ENCODE measurements at places on chromosomes 7 and 10. TPM values are rescaled to one million over a fixed set of nuclear protein-coding genes. Genes with fewer than 3 reads are reported as not detected.

The GOLGA7B gene
- 3.3 TPM for total RNA-seq

GRCh38 chr7:78714356-78714755, 739.1 kb downstream of the MAGI2 start:
- DNase-seq, result no peak

DNA sequence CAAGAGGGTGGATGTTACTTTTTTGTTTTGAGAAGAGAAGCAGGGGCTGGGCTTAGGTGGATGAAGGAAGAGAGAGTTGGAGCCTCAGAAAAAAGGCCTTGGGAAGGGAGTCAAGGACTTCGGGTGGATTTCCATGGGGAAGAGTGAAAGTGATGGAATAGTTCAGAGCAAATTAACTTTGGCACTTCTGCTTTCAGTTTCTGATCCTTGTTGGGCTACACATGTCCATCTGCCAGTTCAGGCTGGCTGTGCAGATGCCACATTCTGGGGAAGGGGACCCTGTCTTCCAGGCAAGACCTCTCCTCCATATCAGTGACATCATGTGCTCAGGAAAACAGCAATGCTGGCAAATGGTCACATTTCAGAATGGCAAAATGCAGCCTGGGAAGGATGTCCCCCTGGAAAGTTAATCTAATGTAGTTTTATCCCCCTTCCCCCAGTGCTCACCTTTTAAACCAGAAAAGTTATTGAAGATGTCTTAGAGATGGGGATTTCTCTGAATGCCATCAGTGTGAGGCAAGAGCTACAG, 86.0 kb downstream of the WDFY4 start:
- DNase-seq, result no peak

- no peak for DNase-seq
Observed at GRCh38 chr7:136194878-136195277, 217.7 kb upstream of the MTPN start.

DNA sequence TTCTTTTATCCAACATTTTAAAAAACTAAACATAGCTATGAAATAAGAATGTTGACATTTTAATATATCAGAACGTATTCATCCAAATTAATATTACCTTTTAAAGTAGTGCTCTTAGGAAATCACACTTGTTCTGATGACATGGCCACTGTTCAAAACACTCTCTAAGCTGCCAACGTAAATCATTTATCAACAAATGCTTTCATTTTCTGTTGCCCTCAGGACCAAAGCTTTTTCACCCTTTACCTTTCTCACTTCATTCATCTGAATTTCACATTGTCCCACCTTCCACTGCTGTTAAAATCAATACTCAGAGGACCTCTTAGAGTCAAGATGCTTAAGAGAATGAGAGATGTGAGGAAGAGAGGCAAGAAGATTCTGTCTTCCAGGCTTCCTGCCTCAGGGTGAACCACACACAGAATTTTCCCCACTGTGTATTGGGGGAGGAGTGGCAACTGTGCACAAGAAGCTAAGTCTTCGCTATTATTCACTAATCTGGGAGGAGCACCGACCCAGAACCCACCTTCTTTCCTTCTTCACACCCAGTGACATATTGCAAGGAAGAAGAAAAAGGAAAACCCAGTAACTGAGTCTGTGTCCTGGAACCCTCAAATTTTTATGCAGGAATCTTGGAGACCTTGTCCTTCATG, 21.0 kb downstream of the HIBADH start:
- DNase-seq, result no peak

The ACHE gene
- 8.4 TPM for total RNA-seq

The ABCC2 gene
- total RNA-seq, result 183 TPM

The CTAGE15 gene
- 0.63 TPM for total RNA-seq

- DNase-seq, result no peak
Observed at GRCh38 chr7:30915005-30915601, 3.5 kb downstream of the AQP1 start.

GRCh38 chr10:7408291-7409044, 2.4 kb downstream of the SFMBT2 start:
- DNase-seq, result peak; percentile 60

GRCh38 chr10:78937800-78938694, 130.7 kb upstream of the ZMIZ1 start:
- DNase-seq, result no peak

GRCh38 chr7:99615989-99616358, 772 bp upstream of the ZSCAN25 start:
- no peak for DNase-seq

The MET gene
- 59.4 TPM for total RNA-seq

GRCh38 chr7:156184164-156184563, 371.9 kb upstream of the SHH start:
- no peak for DNase-seq

The PTPRN2 gene
- total RNA-seq, result 11.9 TPM

DNA sequence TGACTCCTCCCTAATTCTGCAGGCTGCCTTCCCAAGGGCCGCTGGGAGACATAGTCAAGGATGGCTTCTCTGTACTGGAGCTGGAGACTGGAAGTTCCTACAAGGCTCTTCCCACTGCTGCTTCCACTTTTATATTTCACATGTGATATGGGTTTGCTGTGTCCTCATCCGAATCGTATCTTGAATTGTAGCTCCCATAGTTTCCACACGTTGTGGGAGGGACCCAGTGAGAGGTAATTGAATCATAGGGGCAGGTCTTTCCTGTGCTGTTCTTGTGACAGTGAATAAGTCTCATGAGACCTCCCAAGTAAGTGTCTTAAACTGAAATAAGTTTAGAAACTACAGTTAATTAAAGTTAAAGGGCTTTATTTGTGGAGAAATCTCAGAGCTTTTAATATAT, 47.0 kb upstream of the BICC1 start:
- DNase-seq, result no peak

DNA sequence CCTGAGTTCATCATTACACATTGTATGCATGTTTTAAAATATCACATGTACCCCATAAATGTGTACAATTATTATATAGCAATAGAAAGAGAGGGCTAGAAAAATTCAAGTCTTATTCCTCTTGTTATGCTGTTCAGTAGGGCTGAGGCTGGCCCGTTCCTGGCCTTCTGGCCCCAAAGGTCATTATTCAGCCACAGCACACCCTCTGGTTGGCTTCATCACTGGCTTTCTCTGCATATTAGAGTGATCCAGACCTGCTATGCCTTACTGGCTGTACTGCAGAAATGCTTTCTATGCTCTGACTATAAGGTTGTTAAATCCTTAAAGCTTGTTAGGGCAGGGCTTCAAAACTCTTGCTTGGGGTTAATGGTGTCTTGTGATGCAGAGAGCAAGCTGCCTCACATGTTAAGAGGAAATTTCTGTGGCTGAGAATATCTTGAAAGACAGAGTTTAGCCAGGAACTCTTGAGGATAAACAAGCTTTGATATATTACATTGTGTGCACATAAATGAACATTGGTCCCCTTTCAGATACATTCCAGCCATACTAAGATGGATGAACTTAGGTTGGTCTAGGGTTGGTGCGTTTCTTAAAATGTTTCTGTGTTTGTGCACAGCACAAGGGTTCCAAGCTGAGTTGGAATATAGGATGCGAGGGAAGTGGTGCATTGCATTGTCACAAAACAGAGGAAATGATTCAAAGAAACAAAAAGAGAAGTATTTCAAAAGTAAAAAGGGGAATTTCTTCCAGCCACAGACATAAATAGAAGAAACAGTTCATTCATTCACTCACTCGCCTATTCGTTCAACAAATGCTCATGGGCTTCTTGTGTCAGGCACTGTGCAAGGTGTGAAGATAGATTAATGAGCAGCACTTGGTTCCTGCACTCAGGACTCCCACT, 61.6 kb upstream of the WDR11 start:
- no peak for DNase-seq

The TMEM236 gene
- 0.46 TPM for total RNA-seq

GRCh38 chr7:94061326-94061725, 57.2 kb upstream of the BET1 start:
- no peak for DNase-seq

- DNase-seq, result no peak
Observed at GRCh38 chr10:125041856-125042506, 100.1 kb downstream of the ZRANB1 start.

GRCh38 chr10:32388258-32389027, 41.5 kb upstream of the EPC1 start:
- DNase-seq, result no peak

The MARVELD1 gene
- 37.8 TPM for total RNA-seq

DNA sequence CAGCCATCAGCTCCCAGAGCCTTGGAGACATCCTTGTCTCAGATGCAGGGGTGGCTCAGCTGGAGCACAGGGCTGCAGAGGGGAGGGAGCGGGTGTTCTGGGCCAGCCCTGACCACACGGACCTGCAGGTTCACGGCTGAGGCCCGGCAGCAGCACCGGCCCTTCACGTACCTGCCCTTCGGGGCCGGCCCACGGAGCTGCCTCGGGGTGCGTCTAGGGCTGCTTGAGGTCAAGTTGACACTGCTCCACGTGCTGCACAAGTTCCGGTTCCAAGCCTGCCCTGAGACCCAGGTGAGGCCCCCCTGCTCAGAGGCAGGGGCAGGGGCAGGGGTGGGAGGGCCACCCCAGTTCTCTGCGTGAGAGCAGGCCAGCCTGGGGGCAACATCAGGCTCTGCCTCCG, 45.2 kb downstream of the PARP12 start:
- DNase-seq, result no peak

GRCh38 chr7:27723085-27723484, 16.9 kb upstream of the TAX1BP1 start:
- no peak for DNase-seq

- peak; percentile 21 for DNase-seq
Observed at GRCh38 chr10:112307358-112308124, 24.3 kb downstream of the TECTB start.

- no peak for DNase-seq
Observed at GRCh38 chr7:47782792-47783191, 165.5 kb downstream of the PKD1L1 start.

The RAB19 gene
- total RNA-seq, result 8.8 TPM

The UCMA gene
- total RNA-seq, result not detected

- no peak for DNase-seq
Observed at GRCh38 chr10:72306215-72306760, 32.6 kb downstream of the DDIT4 start.

DNA sequence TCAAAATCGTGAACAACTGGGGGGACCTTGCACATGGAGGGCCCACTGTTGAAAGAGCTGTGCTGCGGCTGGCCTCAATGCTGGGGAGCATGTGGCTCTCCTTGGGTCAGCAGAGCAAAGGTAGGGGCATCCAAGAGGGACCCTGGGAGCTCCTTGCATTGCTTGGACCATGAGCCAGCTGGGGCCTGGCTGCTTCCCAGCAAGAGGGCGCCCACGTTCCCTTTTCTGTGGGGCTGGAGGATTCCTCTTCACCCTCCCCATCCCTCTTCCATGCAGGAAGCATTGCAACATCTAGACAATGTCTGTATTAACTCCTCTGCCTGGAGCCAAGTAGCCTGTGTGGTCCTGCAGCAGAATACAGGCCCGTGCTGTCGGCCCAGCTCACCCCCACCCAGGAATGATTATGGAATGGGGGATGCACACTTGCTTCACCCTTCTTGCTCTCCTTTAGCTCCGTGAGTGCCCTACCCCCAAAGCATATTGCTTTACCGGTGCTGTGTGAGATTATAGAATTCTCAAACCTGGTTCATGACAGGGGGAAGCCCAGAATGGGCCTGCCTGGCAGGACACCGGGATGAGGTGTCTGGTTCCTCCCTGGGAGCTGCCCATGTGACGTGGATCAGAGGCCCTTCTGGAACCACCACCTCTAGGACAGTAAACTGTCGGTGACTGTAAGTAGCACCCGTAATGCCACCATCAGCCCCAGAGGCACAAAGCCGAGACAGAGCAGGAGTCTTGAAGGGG, 61.9 kb downstream of the SYPL1 start:
- peak; percentile 49 for DNase-seq

The UNCX gene
- not detected for total RNA-seq

The GIMAP6 gene
- total RNA-seq, result 20.5 TPM

DNA sequence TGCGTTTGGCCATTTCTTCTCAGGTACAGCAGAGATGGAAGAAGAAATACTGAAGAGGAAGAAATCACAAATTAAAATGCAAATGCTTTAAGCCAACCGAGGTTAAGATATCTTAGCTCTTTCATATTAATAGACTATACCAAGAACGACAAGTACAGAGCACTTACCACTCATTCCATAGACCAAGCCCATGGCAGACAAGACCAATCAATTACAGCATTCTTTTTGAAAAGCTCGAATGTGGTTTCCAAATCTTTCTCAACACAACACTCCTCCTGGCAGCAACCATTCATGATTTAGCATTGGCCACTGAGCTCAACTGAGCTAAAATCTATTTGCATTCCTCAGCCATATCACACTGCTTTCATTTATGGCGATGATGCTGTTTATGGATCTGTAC, 2.7 kb downstream of the ASAH2 start:
- no peak for DNase-seq

The PMS2 gene
- 10.5 TPM for total RNA-seq

The ATP5MK gene
- 309 TPM for total RNA-seq

The TMEM270 gene
- total RNA-seq, result not detected

The CAV1 gene
- 239 TPM for total RNA-seq

The GPR26 gene
- not detected for total RNA-seq

The SMO gene
- total RNA-seq, result 15.8 TPM

DNA sequence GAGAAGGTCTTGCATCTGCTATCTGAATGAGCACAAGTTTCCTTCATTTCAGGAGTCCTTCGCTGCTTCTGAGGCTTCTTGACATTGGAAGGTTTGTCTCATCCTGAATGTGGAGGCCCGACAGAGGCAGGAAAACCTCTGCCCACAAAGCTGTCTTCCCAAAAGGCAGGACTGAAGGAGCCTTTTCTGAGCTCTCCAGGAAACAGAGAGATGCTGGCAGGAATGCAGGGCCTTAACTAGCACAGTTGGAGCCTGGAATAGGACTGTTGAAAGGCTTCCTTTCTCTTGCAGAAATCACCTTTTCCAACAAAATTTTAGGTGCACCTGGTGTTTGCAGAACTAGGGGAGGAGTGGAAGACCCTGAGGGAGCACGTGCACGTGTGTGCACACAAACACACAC, 637.4 kb upstream of the MKI67 start:
- no peak for DNase-seq

The NEUROG3 gene
- total RNA-seq, result not detected

The OR2A7 gene
- total RNA-seq, result 4.8 TPM

DNA sequence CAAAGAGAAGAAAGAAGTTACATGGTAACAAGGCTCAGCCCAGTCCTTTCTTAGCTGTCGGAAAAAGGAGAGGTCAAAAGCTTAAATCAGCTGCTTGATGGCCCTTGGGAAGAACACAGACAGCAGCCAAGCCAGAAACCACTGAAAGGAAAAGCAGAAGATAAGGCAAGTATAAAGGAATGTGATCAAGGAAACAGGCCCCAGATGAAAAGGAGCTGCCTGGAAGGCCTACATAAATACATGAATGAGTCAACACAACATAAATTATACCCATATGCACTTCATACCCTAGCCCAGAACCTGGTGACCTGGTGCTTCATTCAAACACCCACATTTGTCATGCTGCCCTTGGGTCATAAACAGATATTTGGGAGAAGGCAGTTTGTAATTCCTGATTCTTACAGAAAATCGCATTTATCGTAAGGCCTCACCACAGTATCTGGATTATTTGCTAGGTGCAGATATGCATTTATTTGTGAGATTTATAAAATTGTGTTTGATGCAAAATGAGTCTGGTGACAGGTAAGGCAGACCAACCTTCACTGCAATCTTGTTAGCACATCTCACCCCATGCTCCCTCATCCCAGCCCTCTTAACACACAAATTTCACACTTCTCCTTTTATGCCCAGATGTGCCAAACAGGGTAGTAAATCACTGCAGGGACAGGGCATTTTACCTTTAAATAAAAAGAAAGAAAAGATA, 94.9 kb upstream of the KCNIP2 start:
- DNase-seq, result no peak

The EGFR gene
- 87.3 TPM for total RNA-seq

- DNase-seq, result no peak
Observed at GRCh38 chr7:132897093-132897687, 184.7 kb downstream of the CHCHD3 start.
